Activated CD8-positive, alpha-beta memory T cell treated with anti-CD3 and anti-CD28 coated beads for 1 hour (primary cell): ENCODE measurements at places on chromosomes 12 and 14.

- DNase-seq, result no peak
Measured at GRCh38 chr14:67396381-67396970, 15.5 kb downstream of the PLEK2 start.

- DNase-seq, result no peak
Measured at GRCh38 chr12:42725809-42726208, 136.3 kb upstream of the PRICKLE1 start.

DNA sequence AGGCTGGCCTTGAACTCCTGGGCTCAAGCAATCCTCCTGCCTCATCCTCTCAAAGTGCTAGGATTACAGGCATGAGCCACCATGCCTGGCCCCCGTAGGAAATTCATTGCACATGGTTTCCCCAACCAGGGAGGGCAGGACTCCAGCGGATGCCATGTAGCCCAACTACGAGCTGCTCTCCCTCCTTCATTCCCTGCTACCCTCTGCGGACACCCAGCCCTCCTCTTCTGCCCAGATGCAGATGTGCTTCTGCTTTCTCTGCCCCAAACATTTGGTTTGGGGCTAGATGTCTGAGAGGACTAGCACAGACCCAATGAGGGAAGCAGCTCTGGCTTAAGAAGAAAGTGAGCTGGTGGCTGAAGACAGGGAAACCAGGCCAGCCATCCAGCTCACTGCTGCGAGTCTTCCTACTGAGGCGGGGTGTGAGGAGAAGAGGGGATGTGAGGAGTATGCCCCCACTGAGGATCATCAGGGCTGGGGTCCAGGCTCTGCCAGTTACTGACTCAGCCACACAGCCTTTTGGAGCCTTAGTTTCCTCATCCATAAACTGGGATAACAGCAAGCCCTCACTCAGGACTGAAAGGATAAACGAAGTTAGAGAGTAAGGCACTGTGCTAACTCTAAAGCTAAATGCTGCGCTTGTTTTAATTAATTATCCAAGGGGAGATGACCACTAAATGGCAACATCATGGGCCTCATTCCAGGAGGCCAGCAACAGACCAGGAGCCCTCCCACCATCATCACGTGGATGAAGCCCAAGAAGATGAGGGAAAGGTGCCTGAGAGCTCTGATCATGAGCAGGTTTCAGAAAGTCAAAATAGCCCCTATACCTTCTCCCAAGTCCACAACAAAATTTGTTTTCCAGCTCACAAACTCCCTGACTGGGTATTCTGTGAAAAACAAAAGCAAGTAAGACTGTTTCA lies 10.9 kb downstream of the CTDSP2 start:
- DNase-seq, result no peak

DNA sequence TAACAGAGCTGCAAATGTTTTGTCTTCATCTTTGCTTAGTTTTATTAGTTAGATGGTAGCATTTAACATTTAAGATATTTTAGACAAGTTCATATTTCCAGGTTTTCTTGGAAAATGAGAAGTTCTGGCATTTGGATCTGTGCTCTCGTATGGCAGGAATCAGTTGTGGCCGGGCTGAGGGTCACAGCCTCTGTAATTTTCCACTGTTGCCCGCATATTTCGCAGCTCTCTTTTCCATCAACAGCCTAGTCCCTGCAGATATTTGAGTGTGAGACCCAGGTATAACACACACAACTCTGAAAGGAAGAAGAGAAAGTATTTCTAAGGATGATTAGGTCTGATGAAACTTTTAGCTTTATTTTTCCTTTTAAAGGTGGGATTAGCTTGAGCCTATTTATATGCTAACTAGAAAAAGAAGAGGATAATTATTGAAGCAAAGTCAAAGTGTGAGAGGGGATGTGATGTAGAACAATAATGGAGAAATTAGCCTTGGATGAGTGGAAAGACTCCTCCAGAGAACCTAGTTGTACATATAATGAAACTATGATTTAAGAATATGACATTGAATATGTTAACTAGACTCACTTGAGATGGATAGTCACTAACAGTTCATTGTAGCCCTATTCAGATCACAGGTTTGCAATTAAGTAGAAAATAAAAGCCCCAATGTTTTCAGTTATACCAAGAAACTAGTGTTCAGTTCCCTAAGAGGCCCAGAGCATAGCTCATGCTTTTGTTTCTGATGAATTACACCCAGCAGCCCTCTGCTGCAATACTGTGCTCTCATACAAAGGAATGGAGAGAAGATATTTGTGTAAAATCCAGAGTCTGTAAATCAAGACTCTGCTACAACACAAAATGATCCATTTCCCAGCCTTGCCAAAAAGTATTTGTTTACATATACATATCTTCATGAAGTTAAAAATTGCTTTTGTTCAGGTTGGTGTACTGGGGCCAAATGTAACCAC lies 158.4 kb downstream of the C12orf50 start:
- no peak for DNase-seq

DNA sequence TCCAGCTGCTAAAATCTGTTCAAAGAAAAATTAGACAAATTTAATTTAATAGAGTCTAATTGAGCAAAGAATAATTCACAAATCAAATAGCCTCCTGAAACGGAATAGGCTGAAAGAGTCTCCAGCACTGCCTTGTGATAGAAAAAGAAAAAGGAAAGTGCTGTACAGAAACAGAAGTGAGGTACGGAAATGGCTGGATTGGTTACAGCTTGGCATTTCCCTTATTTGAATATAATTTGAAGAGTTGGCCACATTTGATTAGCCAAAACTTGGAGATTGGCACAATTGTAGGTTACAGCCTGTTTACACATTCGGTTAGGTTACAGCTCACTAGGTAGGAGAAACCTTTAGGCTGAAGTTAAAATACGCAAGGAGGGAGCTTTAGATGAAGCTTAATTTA lies 24.8 kb upstream of the PCED1B start:
- DNase-seq, result no peak

DNA sequence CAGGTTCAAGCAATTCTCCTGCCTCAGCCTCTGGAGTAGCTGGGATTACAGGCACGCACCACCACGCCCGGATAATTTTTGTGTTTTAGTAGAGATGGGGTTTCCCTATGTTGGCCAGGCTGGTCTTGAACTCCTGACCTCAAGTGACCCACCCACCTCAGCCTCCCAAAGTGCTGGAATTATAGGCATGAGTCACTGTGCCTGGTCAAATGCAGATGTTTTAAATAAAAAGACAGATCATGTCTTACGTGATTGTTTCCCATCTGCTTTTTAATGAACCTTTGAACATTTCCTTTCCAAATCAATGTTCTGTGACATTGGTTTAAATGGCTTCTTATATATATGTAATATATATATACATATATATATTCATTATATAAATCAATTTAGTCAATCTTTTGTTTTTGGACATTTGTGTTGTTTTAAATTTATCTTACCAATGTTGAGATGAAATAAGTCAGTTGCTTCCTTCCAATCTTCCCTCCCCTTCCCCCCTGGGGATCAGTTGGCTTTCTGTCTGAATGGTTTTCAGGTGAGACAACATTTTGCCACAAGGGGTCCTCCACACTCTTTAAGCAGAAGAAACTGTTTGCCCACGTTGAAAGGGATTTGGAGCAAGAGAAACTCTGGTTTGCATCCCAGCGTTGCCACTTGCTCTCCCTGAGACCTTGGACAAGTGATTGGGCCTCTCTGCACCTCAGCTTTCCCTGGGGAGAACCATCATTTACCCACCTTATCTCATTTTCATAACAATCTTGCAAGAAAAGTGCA lies 47.6 kb upstream of the RBM19 start:
- DNase-seq, result no peak

GRCh38 chr12:50314636-50315312 lies 31.5 kb upstream of the LIMA1 start:
- DNase-seq, result no peak
